Fibroblast of skin of right biceps (primary cell): ENCODE measurements at places on chromosomes 7 and 10.
A peak's percentile ranks its signal among the peaks of the same experiment; 100 is the strongest.

DNA sequence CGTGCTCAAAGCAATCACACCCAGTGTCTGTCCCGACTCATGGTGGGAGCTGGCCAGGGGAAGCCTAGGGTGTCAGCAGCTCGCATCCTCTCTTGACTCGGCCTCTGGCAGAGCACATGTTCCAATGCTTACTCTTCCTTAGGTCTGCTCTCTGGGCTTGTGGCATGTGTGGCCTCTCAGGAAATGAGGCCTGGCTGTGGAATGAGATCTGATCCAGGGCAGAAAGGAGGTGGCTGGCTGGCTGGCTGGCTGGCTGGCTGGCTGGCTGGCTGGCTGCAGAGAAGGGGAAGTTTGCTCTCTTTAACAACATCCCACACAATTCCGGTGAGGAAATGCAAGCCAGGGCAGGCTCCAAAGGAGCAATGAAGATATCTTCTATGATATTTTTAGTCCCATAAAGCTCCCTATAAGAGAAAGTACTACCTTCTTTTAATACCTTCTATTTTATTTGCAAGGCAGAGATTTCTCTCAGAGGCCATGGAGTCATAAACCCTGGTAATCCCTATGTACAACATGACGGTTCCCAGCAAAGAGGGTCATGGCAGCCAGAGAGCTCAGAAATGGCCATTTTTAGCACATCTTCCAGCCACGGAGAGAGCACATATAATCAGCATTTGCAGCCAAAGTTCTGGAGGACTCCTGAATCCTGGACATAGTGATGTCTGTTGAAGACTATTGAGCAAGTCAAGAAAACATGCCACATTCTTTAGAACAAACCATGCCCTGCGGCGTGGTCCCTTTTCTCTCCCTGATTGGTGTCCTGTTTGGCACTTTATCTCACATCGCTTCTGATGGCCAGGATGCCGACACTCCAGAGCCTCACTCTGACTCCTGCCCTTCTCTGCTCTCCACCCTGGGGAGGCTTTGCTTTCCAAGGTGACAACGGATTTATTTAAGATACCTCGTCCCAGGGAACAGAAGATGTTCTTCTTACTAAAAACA, 153.7 kb downstream of the FANK1 start:
- peak; percentile 81 for DNase-seq

DNA sequence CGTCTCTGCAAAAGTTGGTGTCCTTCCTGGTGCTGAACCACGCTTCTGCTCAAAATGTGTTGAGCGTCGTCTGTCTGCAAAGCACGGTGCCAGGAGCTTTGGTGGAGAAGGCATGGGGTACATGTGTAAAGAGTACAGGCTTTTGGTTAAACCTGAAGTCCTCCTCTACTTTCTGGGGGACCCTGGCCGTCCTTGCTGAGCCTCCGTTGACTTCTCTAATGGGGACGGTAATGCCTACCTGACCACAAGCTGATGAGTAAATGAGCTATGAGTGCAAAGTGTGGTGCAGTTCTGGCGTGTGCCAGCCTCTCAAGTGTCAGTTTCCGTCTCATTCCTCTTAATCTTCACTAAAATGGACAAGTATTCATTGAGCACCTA, 527 bp upstream of the HERPUD2 start:
- no peak for DNase-seq

- no peak for DNase-seq
These were observed 20.1 kb upstream of the CYP3A5 start for GRCh38 chr7:99699946-99700345.

DNA sequence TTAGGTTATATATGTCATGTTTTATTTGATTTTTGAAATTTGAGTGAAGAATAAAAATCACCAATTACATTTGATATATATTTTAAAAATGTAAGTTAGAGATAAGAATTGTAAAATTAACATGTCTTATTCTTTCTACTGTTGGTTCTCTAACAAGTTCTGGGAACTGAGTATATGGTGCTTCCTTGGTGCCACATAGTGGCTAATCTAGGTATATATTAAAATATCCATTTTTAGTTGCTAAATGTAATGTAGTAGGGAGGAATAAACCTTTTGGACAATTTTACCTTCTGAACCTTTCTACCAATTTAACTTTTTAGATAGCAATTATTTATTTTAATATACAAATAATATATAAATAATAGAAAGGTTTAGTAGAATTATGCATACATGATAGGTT, 17.5 kb downstream of the CFAP69 start:
- peak; percentile 47 for DNase-seq

- DNase-seq = no peak
These were observed 48.2 kb downstream of the SLC25A13 start for GRCh38 chr7:96273716-96274115.

DNA sequence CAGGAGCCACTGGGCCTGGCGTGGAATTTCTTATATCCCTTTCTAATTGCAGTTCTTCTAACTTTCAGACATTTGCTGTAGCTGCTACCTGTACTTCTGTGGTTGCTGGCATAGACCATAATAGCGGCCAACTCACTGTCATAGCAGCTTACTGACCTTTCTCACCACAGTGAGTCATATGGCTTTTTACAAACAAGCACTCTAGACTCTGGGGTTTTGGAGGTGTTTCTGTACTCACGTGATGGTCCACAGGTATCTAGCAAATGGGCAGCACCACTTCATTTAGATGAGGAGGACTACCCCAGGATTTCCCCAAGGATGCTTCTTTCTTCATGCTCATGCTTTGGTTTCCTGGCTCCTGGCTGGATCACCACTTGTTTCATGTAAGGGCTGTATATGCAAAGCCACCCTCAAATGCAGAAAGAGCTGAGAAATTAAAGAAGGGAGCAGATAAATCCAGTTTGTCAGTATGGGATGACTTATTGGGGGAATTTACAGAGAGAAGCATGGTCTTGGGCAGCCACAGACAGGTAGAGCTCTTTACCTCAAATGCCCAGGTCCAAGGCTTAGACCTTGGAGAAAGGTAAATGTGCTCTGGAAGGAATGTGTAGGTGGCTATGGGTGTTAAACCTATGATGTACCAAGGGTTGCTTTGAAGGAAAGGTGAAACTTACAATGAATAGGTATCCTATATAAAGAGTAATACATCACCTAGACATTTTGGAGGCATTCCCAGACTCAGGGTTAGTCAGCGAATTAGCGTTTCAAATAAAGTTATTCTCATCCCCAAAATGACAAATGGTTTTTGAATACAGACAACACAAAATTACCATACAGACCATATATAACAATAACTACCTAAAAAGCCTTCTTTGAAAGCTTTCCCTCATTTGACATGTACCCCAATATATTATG, 15.9 kb upstream of the SLC25A16 start:
- peak; percentile 56 for DNase-seq

- no peak for DNase-seq
These were observed 33.2 kb downstream of the ABCC2 start for GRCh38 chr10:99815621-99816020.

- DNase-seq = no peak
These were observed 47.3 kb downstream of the TNPO3 start for GRCh38 chr7:129007572-129007971.
